ENCODE measurements at places on chromosomes 2 and 18.

GRCh38 chr2:233079473-233079877 is 19.3 kb downstream of the INPP5D start:
- DNase-seq, result no peak

DNA sequence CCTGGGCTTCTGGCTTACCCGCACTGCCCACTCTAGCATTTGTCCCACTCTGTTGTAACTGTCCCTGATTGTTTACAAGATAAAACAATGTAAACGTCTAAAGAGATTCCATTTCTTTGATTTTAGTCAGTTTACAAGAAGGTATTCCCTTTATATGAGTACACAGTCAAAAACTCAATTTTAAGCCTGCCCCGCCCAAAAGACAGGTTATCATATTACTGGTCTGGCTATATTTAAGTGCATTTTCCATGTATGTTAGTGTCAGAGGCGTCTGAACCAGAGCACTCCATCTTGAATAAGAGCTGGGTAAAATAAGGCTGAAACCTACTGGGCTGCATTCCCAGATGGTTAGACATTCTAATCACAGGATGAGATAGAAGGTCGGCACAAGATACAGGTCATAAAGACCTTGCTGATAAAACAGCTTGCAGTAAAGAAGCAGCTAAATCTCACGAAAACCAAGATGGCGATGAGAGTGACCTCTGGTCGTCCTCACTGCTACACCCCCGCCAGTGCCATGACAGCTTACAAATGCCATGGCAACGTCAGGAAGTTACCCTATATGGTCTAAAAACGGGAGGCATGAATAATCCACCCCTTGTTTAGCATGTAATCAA is 15.0 kb downstream of the GPR45 start:
- no peak for DNase-seq

DNA sequence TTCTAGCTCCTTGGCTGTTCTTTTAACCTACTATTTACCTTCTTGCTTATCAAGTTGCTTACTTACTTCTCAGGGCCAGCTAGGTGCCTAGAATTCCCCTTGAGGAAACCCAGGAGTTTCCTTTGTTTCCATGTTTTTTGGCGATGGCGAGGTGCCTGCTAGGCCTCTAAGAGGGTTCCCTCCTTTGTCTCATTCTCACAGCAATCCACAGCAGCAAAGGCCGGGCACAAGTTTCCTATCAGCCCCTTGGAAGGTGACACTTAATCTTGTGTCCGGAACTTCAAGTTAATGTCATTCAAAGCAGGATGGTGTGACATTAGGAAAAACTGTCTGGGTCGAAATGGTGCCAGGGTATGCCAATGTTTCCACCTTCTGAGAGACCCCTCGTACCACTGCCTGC is 101.9 kb upstream of the EPC2 start:
- DNase-seq, result no peak

DNA sequence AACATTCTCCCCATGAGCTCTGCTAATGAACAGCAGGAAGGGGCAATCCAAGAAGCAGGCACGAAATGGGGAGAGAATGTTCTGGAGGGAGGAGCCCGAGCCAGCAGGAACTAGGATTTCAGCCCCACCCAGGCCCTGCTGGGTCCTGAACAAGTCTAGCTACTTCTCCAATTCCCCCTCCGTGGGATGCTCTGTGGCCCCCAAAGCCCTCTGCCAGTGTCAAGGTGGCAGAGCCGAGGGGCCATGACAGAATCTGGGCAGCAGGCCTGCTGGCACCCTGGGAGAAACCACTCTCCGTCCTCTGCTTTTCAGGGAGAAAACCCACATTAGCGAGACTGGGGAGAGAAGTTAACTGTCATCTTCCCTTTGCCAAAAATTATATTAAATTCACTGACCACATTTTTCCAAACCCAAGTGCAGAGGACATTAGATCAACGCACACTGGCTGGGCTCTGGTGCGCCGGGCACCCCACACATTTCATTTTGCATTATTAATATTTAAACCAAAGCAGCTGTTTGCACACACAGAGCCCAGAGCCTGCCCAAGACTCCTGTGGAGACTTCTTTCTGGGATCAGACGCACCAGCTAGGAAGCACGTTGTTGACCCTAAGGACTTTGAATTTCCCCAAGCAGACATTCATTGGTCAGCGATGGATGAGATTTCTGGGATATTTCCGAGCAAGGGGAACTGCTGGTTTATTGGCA is 80.2 kb upstream of the PKDCC start:
- DNase-seq, result no peak

DNA sequence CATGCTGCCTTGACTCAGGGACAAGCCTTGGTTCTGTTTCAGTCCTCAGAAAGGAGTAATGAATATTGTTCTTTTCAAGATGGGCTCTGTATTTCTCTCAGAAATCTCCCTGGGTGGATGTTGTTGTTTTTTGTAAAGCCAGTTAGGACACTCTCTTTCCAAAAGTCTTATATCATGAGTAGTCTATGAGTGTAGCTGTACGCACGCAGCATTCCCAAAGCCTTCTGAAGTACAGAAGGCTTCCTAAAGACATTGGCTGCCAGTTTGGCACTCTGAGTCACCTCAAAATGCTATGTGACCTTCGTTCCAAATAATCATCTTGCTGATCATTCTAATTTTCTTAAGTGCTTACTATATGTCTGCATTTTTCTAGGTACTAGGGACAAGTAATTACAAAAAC is 16.7 kb upstream of the GTF2A1L start:
- no peak for DNase-seq

GRCh38 chr2:128727914-128728313 is 409.2 kb upstream of the HS6ST1 start:
- DNase-seq, result peak; percentile 18

DNA sequence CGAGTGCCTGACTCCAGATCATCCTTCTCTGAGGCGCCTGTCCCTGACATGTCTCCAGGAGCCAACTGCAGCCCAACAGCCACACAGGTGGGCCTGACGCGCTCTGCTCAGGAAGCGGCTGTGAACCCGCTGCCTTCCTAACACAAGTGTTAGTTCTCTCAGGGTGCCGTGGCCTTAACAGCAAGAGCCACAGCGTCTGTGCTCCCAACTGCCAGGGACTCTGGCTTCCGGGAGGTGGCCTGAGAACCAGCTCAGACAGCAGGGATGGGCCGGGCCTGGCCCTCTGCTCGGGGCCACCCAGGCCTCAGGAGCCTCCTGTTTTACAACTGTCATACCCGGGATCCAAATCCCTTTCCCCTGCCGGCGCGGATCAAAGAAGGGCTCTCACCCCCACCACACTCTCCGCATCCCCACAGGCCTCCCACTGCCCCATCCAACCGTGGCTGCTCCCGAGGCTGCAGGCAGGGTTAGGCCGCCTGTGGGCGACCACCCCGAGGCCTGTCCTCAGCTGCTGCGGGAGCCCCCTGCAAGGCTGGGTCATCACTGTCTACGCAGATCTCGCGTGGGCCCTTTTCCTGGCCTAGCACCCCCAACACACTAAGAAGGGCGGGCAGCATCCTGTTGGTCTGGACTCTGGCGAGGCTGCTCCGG is 114.2 kb upstream of the ZNF236 start:
- DNase-seq, result no peak

DNA sequence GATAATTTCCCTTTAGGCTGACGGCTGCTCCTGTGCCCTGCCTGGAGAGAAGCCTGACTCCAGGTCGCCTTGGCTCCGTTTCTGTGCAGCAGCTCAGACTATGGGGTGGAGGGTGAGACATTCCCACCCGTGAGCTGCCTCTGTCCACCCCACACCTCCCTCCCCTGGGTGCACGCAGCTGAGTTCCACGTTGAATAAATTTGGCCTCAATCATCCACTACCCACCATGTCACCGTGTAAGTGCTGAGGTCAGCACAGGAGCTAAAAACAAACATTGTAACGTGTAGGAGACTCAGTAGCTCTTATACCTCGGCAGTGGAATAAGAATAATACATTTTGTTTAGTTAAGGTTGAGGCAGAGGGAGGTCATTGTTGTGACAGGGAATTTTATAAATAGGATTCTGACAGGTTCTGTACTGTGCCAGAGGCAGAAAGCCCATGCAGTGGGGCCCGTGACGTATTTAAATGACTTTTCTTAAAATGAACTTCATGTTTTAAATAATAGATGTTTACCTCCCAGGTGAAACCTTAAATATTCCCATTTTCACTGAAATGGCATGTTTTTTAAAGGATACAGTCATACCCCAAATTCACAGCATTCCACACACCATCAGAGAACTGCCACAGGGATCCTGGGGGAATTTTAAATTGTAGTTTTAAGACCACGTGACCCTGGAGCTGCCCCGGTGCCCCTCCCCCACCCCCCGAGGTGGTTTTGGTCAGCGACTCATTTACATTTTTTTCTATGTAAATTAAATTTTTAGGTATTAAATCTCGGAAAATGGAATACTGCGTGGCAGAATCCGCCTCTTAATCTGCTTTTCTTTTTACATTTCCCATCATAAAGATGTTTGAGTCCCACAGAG is 50.2 kb downstream of the NFATC1 start:
- DNase-seq, result no peak

GRCh38 chr2:191835539-191836350 is 11.1 kb downstream of the CAVIN2 start:
- DNase-seq, result no peak

GRCh38 chr2:37623971-37624900 is 47.2 kb downstream of the CDC42EP3 start:
- DNase-seq, result peak; percentile 29

DNA sequence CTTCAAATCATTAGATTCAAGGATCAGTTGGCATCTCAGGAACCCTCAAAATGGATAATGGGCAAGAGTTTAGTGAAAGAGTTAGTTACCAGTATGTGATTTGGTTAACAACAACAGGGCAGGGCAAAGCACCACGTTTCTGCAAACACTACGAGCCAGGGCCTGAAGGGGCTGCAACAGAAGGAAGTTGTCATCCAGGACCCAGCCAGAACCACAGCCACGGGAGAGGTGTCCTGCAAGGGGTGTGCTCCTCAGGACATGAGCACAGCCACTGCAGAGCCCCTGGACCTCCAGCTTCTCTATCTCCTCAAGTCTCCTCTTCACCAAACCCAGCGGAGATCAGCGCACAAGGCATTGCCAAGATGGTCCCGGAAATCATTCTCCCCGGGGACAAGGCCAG is 173.3 kb upstream of the PIEZO2 start:
- no peak for DNase-seq

DNA sequence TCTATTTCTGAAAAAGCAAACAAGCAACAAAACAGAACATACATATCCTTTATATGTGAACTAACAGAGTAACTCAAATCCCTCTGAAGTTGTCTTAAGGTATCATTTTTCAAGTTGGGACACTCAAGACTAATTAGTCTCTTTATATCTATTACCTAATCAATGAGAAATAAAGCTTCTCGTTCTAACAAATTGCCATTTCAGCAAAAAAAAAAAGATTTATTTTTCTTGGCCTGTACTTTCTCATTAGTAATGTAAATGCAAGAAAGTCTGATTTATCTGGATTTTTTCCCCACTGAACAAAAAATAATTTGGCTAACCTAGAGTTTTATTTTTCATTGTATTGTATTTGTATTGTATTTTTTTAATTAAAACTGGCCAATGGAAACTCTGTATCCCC is 176.1 kb upstream of the NOL4 start:
- no peak for DNase-seq

GRCh38 chr18:5413447-5413846 is 117.9 kb upstream of the ZBTB14 start:
- no peak for DNase-seq

GRCh38 chr2:218256612-218257350 is 4.0 kb upstream of the GPBAR1 start:
- no peak for DNase-seq

GRCh38 chr2:131077966-131078365 is 15.3 kb downstream of the FAM168B start:
- no peak for DNase-seq

DNA sequence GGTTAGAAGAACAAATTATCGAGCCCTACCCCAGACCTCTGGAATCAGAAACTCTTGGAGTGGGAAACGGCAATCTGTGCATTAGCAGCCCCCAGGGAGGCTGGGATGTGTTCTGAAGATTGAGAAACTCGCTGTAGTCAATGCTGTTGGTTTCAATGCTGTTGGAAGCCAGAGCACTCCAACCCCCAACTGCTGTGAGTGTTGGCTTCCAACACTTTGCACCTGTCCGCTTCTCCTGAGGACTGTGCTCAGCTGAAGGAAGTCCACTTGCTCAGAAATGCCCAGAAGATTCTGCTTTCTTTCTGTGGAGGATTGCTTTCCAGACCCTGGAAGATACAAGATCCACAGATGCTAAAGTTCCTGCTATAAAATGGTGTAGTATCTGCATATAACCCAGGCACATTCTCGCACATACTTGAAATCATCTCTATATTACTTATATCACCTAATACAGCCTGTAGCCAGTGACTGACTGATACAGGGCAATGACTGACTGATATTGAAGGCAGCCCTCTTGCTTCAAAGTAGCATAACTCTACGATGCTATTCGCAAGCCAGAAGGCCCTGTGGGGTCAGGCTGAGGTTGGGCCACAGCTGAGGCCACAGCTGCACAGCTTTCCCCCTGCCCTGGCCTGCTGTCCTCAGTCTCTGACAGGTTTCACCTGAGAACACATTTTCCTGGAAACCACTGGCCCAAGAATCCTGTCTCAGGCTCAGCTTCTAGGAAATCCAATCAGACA is 757.7 kb upstream of the ID2 start:
- DNase-seq, result no peak

GRCh38 chr2:219531639-219532377 is 11.8 kb downstream of the CHPF start:
- DNase-seq, result no peak

DNA sequence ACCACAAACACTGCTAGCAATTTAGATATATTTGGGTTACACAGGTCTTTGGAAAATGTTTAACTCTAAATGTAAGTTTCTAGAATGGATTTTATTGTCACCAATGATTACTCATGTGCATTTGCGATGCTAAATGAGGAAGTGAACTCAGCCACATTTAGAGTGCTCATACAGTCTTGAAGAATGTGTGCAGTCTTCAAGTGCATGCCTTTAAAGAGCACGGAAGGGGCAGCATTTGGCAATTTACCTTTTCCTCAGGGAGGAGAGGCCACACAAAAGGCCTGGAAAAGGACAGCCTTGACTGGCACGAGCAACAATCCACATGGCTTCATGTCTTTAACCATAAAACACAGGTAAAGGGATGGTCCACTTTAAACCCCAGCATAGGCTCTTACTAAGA is 78.5 kb upstream of the STK17B start:
- no peak for DNase-seq

DNA sequence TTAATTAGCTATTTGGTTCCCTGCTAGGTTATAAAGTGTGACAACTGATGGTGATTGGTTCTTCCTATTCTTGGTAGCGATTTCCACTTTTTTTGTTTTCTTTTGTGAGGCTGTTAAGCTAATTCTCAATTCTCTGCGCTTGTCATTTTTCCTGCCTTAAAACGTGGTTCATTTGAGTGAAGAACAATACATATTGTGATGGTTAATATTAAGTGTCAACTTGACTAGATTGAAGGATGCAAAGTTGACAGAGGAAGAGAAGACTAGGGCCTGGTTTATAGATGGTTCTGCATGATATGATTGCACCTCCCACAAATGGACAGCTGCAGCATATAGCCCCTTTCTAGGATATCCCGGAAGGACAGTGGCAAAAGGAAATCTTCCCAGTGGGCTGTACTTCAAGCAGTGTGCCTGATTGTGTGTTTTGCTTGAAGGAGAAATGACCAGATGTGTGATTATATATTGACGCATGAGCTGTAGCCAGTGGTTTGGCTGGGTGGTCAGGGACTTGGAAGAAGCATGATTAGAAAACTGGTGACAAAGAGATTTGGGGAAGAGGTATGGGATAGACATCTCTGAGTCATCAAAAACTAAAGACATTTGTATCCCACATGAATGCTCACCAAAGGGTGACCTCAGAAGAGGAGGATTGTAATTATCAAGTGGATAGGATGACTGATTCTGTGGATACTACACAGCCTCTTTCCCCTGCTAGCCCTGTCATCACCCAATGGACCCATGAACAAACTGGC is 39.4 kb upstream of the ZNF804A start:
- no peak for DNase-seq

GRCh38 chr18:527146-527545 is 26.6 kb upstream of the COLEC12 start:
- DNase-seq, result no peak
